CD4-positive, alpha-beta memory T cell (primary cell): ENCODE measurements at places on chromosomes 3 and 15.
A peak's percentile ranks its signal among the peaks of the same experiment; 100 is the strongest.

GRCh38 chr3:163175970-163176369, 1679.4 kb downstream of the OTOL1 start:
- DNase-seq = no peak

- DNase-seq = no peak
Observed at GRCh38 chr15:99118801-99119546, 14.1 kb downstream of the SYNM start.

DNA sequence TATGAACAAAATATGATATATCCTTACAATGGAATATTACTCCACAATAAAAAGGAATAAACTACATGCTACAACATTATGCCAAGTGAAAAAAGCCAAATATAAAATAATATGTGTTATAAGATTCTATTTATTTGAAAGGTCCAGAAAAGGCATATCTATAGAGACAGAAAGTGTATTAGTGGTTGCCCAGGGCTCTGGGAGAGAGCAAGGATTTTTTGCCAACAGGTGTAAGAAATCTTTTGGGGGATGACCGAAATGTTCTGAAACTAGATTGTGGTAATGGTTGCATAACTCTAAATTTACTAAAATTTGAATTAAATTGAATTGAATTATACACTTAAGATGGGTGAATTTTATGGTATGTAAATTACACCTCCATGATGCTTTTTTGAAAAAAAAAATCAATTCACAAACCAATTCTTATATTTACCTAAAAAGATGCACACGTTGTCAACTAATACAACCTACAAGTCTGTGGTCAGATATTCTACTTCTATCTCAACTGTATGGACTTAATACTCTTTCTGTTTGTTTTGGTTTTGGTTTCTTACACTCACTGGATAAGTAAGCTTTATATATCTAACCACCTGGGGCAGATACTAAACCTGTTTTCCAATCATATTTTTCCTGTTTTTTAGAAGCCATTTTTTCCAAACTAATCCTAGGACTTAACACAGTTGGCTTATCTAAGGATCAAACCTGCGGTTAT, 75.8 kb downstream of the FBN1 start:
- no peak for DNase-seq

- DNase-seq = no peak
Observed at GRCh38 chr3:115715241-115715745, 92.0 kb downstream of the GAP43 start.

DNA sequence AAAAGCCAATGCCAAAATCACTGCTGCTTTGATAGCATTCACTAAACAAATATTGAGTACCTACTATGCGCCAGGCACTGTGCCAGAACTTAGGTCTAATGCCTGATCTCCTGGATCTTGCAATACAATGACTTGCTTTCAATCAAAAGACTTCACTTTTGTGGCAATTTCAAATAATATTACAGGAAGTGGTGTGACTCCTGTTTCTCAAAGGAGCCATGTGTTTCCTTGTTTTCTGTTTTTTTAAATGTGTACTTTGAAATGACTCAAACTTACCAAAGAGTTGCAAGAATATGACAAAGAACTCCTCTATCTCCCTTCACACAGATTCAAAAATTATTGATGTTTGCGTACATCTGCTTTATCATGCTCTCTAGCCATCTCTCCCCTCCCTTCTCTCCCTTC, 18.3 kb downstream of the OSBPL10 start:
- DNase-seq = no peak

DNA sequence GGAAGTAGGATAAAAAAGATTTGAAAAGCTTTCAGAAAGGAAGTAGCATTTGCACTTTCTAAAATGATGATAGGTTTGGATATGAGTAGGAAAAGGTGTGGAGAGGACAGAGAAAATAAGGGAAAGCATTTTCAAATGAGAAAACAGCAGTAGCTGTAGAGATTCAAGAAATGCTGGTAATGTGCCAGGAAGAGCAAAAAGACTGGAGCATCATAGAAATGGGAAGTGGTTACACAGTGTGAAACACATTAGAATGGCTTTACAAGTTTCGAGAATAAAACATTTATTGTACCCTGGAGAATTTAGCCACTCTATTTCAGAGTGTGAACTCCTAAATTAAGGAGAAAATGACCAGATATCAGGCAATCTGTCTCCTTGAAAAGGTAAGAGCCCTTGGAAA, 108.3 kb upstream of the CHL1 start:
- no peak for DNase-seq

GRCh38 chr15:69035205-69035917, 20.9 kb downstream of the NOX5 start:
- no peak for DNase-seq

- no peak for DNase-seq
Observed at GRCh38 chr3:185677146-185677829, 91.2 kb downstream of the SENP2 start.

- DNase-seq = no peak
Observed at GRCh38 chr3:19155375-19155774, 7.1 kb downstream of the KCNH8 start.

- peak; percentile 93 for DNase-seq
Observed at GRCh38 chr3:141498598-141499223, 11.9 kb downstream of the RASA2 start.

- no peak for DNase-seq
Observed at GRCh38 chr15:31314380-31314779, 12.3 kb upstream of the KLF13 start.

GRCh38 chr3:122023335-122023910, 1.4 kb upstream of the ILDR1 start:
- DNase-seq = no peak

DNA sequence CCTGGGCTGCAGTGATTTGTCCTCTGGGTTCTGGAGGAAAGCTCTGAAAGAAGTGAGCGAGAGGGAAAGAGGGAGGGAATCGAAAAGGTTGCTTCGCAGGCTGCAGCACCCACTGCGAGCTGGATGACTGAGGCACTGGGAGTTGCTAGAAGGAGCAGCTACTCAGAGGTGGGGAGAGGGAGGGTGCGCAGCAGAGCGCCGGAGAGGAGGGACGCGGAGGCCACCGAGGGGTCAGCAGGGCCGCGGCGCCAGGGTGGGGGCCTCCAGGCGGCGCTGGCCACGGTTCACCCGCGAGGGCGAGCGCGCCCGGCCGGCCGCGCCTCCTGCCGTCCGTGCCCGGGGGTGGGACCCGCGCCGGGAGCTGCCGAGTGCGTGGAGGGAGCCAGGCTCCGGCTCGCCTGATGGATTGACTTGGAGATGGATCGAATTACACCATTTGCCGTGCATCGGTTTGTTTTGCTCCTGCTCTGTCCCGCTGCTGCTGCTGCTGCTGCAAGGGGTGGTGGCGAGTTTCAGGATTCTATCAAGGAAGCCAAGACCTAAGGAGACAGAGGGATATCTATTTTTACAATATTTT, at the start of gene SEMA6D:
Gene SEMA6D, plus strand, starts transcription at position 470 of the 577 bp plus-strand sequence. CDS start 42,294 bp downstream, outside the sequence.
- no peak for DNase-seq

- no peak for DNase-seq
Observed at GRCh38 chr3:194014756-194015155, 121.2 kb upstream of the HES1 start.

DNA sequence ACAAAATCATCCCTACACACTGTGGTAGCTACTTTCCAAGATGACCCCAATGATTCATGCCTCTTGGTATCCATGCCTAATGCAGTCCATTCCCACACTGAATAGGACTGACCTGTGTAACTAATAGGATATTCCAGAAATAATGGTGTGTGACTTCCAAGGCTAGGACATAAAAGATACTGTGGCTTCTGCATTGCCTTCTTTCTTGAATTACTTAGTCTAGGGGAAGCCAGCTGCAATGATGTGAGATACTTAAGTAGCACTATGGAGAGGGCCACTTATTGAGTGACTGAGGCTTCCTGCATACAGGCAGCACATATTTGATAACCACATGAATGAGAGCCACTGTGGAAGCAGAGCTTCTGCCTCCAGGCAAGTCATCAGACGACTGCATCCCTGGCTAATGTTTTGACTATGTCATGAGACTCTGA, 50.1 kb downstream of the NR1I2 start:
- no peak for DNase-seq

- DNase-seq = no peak
Observed at GRCh38 chr15:96053031-96053780, 277.3 kb upstream of the NR2F2 start.

- peak; percentile 64 for DNase-seq
Observed at GRCh38 chr3:177050501-177051237, 146.6 kb downstream of the TBL1XR1 start.

- no peak for DNase-seq
Observed at GRCh38 chr3:27656790-27657189, 65.3 kb downstream of the EOMES start.

- no peak for DNase-seq
Observed at GRCh38 chr3:100570811-100571210, 38.6 kb upstream of the ADGRG7 start.

DNA sequence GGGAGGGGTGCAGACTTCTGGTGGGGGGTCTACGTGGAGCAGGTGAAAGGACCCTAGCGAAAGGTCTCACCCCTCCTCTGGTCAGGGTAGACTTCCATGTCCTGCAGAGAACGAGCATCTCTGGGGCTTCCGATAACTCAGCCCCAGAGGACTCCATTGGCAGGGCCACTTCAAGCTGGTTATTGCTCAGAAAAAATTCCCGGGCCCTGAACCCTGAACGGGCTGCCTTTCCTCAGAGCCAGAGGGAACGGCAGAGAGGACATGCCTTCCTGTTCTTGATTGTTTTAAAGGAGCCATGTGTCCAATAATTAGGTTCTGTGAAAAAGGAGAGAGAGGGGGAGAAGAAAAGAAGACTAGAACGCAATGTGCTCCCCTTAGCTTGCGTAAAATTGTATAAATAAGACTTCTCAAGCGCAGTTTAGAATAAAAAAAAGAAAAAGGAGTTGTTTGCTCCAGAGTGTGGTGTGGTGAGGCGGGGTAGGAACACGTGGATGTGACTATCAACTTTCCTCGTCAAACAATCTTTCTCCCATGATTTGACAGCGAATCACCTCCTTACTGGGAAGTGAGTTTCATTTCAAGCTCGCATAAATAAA, 193.4 kb upstream of the UBE2E1 start:
- no peak for DNase-seq

GRCh38 chr3:32397941-32398340, 6.3 kb downstream of the CMTM7 start:
- DNase-seq = no peak

DNA sequence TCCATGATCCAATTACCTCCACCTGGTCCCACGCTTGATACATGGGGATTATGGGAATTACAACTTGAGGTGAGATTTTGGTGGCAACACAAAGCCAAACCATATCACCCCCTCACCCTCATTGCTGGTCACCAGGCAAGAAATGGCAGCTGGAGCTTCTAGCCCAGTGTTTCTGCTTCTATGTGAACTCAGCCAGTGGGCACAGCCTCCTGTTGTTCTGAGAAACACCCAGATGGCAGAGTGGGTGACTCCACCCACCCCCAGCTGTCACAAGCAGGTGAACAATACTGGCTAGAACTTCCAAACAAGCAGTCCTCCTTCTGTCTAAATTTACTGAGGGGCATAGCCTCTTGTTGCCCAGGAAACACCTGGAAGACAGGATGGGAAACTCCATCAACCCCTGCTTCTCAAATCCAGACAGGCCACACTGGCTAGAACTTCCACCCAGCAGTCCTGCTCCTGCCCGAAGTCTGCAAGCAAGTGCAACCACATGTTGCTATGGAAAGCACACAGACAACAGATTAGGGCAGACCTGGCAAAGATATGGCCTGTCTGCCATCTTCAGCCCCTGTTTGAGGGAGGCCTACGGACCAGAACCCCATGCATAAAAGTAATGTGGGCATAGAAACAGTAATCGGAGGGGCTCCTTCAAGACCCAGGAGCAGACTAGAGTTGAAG, 114.1 kb downstream of the DTWD1 start:
- DNase-seq = no peak

DNA sequence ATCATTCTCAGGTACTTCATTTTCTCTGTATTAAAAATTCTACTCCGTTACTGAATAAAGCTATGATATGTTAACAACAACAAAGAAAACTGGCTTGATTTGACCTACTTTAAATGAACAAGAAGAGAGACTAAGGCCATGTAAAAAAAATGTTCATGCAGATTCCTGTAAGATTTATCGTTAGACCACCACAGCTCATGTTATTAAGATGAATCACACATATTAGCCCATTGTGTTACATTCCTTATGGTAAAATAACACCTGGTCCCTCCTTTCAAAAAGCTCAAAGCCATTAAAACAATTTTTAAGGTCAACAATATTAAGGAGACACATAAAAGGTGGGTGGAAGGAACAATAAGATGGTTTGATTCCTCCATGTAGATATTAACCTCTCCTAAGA, 6.3 kb downstream of the THOC7 start:
- no peak for DNase-seq

- no peak for DNase-seq
Observed at GRCh38 chr3:32422943-32423342, 31.3 kb downstream of the CMTM7 start.

DNA sequence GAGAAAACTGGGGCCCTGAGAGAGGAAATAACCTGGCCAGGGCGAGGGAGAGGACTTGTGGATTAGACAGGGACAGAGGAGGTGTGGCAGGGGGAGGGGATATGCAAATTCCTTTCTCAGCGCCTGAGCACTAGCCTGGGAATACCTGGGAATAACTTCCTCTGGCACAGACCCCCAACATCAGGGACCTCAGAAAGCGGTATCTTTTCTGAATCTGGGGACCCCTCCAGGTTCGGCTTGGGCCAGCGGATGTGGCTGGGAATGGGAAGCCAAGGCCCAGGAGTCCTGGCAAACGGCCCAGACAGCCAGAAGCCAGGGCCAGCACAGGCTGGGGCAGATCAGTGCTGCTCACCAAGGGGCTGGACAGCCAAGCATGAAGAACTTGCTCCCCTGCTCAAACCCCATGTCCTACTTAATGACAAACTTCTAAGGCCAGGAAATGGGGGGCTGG, 9.2 kb upstream of the ACSBG1 start:
- no peak for DNase-seq

- peak; percentile 50 for DNase-seq
Observed at GRCh38 chr15:70096215-70097062, 1.3 kb downstream of the TLE3 start.

GRCh38 chr15:29016518-29016917, 130.7 kb downstream of the APBA2 start:
- no peak for DNase-seq
